ENCODE measurements at places on chromosomes 6 and 20.

DNA sequence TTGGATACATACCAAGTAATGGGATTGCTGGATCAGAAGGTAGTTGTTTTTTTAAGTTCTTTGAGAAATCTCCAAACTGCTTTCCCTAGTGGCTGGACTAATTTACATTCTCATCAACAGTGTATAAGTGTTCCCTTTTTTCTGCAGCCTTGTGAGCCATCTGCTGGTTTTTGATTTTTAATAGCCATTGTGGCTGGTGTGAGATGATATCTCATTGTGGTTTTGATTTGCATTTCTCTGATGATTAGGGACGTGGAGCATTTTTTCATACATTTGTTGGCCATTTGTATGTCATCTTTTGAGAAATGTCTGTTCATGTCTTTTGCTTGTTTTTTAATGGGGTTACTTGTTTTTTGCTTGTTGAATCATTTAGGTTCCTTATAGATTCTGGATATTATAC lies 34.8 kb downstream of the TOP1 start:
- no peak for DNase-seq

DNA sequence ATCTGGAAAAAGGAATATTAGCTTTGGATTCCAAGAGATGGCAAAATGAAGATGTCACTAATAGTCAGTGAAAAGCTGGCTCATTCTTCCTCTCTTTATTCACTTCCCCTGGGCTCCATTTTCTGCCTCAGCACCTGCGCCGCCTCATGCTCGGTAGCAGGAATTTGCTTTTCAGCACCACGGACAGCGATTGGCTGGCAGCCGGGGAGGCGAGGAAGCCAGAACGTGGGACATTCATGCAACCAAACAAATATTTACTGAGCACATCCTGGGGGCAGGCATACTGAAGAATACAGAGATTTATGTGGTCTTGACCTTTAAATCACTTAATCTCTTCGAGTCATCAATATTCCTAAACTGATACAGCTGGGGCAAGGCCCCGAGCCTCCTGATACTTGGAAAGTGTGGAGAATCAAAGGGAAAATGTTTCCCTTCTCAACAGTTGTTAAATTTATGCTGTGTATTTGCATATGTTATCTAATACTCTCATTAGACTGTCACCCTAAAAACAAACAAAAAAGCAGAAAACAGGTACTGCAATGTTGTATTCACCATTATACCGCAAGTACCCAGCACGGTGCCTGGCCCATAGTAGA lies 12.1 kb upstream of the PDYN start:
- peak; percentile 89 for DNase-seq

DNA sequence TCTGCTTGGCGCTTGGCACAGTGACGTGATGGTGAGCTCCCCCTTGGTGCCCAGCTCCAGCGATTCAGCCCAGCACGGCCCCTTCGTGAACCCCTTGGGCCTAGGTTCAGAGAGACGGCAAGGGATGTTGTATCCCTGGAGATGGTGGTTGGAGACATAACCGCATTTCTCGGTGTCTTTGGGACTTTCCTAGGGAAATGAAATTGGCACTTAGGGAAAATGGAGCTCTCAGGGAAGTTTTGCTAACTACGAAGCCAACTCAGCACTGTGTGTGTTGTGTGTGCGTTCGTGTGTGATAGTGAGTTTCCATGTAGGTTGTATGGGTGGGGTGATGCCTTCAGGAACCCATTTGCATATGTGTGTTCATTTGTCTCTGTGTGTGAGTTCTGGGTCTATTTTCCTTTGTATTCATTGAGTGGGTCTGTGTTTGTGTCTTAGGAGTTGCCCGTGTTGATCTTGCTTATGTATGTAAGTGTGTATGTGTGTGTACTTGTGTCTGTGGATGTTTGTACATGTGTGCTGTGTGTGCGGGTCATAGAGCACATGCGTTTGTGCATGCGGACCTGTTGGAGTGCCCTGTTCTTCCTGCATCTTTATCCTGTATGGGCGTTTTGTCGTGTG lies 46.4 kb downstream of the HNF4A start:
- no peak for DNase-seq

- DNase-seq, result no peak
Observed at GRCh38 chr6:166050559-166050958, 117.1 kb downstream of the TBXT start.

DNA sequence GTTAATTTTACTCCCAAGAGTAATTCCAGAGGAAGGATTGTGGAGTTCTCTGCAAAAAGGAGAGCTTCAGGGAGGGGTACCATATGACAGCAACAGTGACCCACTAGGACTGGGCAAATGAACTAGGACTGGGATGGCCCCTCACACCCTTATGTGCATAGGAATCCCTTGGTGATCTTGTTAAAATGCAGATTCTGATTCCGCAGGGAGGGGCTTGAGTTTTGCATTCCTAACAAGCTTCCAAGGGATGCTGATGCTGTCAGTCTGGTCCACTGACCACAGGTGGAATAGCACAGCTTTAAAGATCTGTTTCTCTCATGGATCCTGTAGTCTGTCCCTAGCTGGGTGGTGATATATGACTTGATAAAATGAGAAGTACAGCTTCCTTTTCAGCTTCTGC lies 6.3 kb upstream of the FOXA2 start:
- DNase-seq, result no peak

GRCh38 chr6:167303675-167304625 lies 12.8 kb downstream of the UNC93A start:
- no peak for DNase-seq

DNA sequence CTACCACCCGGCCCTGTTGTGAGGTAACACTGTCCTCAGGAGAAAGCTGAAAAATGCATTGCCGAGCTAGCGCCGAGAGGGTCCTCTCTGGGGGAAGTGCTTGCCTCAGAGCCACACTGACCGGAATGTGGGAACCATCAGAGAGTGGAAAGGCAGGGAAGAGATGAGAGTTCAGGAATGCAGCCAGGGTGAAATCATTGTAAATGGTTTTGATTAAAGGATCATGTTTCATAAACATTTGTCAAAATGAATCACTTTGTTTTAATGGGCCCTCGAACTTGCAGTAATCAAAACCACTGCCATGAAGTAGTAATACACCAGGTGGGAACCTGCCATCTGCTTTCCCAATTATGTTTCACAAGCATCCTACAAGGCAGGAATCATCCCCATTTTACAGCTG lies 16.9 kb upstream of the IL17F start:
- DNase-seq, result no peak
